ENCODE measurements at places on chromosomes 12 and 14.

DNA sequence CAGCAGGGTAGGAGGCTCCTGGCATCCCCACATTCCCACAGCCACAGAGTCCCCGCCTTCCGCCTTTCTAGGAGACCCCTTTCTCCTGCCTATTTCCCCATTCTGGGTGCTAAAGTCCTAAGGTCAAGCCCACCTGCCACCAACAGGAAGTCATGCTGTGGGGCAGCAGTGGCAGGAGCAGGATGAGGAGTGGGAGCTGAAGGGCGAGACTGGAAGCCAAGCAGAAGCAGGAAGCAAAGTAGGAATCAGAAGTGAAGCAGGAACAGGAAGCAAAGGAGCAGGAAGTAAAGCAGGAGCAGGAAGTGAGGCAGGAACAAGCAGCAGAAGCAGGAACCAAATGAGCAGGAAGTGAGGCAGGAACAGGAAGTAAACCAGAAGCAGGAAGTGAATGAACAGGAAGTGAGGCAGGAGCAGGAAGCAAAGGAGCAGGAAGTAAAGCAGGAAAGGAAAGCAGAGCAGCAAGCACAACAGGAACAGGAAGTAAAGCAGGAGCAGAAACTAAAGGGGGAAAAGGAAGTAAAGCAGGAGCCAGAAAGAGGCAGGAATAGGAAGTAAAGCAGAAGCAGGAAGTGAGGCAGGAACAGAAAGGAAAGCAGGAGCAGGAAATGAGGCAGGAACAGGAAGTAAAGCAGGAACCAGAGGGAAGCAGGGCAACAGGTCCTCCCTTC is 38.3 kb upstream of the RIMBP2 start:
- no peak for DNase-seq

DNA sequence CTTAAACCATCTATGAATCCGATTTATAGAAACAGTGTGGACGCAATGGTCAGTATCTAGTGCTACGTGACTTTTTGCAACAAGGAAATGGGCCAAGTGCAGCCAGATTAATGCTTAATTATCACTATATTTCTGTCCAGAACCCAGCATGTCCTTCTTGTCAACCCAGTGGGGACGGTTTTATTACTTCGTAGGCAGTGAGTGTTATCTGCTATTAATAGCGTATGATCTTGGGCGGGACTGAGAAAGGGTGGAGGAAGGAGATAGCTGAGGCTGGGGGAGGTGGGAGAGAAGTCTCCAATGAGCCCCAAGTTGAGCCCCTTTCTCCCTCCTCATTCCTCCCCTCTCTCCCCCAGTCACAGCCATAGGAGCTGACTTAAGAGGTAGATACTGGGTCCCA is 59.7 kb upstream of the FAM222A start:
- no peak for DNase-seq

DNA sequence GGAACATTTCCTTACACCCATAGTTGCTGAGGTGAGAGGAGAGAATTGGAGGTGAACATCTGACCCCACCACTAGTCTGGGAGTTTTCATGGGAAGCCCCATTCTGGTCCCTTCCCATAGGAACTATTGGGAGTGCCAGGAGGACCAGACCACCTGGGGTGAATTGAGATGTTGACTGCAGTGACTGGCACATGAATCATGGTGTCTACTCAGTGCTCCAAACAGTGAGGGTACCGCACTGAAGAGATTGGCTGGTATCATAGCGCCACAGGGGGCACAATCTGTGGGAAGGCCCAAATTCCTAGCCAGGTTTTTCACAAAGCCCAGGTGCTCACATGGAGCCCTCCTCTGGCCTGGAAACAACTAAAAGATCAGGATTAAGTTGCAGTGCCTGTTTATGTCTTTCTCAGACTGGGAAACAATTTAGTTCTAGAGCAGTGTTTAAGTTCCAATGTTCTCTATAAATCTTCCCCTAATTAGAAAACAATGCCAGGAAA is 3.7 kb upstream of the RNASE9 start:
- no peak for DNase-seq

DNA sequence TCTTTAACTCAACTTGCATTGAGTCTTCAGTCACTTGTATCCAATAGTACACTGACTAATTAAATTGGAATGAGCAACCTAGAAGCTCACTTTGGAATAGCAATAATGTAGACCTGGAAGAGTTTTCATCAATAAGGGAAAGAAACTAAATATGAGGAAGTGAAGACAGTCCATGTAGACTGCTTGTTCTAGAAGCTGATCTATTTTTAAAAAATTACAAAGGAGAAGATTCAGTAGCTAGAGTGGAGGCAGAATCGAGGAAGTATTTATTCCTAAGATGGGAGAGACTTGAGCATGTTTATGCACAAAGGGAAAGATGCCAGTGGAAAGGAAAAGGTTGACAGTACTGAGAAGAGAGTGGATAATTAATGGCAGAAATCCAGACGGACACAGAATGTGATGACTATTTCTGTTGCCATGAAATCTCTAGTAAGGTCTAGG is 156.3 kb upstream of the PDE3A start:
- no peak for DNase-seq

GRCh38 chr12:84329938-84330337 is 582.7 kb downstream of the SLC6A15 start:
- no peak for DNase-seq

DNA sequence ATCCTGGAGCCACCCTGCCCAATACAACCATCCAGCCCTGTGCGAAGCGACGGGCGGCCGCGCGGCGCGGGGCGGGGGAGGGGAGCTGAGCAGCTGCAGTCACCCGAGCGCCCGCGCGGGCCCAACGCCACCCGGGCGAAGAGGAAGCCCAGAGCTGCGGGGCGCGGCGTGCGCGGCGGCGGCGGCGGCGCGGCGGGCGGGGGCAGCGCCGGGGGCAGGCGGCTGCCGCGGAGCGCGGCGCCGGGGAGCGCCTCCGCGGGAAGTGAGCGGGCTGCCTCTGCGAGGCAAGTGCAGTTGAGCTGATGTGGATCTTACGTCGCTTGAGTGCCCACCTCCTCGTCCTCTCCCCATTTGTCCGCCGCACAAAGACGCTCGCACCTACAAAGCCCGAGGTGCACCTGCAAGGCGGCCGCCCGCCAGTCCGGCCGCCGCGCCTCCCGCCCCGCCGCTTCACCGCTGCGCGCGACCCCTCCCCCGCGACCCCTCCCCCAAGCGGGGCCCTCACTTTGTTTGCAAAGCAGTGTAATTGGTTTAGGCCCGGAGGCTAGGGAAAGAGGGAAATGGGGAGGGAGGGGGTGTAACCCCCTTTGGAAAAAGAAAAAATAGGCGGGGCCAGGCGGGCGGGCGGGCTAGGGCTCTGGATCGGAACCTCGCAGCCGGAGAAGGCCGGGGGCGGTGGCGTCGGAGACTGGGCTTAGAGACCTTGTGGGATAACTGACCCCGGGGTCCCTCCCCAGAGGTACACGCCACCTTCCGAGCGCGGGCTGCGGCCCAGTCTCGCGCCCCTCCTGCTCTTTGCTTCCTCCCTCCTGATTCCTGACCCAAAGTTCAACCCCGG is at the start of the genes FOXA1 and TTC6:
Gene FOXA1 (minus strand): TSS at position 279 of the 838 bp plus-strand sequence. CDS start 277 bp downstream, at position 2.
Gene TTC6 (plus strand): TSS at position 659 of the 838 bp plus-strand sequence. CDS start 26,436 bp downstream, outside the sequence.
- no peak for DNase-seq

DNA sequence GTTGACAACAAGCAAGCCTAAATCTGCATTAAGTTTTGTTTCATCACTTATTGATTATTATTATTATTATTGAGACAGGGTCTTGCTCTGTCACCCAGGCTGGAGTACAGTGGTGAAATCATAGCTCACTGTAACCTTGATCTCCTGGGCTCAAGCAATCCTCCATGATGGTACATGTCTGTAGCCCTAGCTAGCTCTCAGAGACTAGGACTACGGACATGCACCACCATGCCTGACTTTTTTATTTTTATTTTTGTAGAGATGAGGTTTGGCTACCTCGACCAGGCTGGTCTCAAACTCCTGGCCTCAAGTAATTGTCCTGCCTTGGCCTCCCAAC is 35.7 kb upstream of the STK38L start:
- no peak for DNase-seq

- DNase-seq: no peak
Measured at GRCh38 chr12:56721216-56721615, 3.9 kb downstream of the NACA start.

DNA sequence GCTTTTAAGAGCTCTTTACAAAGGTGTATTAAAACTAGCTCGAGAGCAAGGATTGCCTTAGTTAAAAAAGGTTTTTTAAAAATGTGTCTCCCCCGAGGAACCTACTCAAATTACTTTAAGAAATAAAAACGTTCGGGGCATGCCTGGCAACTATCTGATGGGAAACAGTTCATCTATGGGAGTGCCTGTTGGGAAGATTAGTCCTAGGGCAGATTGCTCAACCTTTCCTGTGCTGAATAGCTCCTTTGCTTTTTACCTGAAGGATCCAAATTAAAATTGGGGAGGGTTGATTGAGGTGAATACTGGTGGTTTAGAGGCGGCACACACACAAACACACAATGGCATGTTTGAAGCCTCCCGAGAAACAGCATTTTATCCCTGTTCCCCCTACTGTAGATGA is 541.4 kb upstream of the ATP2B1 start:
- no peak for DNase-seq

DNA sequence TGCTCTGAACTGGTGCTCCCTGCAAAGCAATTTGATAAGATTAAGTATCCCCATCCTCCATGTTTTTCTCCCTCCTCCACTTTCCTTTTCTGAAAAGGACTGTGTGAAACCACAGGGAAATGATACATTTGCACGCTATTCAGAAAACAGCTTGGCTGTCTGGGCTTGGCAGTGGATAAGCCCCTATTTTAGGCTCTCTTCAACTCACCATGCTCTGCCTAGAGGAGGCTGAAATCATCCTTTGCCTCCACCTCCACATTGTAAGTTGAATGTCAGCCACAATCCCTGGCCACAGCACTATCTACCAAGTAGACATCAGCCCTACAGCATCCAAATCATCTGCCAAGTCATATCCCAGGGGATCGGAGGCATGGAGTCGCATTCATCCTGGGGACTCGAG is 642.3 kb downstream of the RPS29 start:
- no peak for DNase-seq

DNA sequence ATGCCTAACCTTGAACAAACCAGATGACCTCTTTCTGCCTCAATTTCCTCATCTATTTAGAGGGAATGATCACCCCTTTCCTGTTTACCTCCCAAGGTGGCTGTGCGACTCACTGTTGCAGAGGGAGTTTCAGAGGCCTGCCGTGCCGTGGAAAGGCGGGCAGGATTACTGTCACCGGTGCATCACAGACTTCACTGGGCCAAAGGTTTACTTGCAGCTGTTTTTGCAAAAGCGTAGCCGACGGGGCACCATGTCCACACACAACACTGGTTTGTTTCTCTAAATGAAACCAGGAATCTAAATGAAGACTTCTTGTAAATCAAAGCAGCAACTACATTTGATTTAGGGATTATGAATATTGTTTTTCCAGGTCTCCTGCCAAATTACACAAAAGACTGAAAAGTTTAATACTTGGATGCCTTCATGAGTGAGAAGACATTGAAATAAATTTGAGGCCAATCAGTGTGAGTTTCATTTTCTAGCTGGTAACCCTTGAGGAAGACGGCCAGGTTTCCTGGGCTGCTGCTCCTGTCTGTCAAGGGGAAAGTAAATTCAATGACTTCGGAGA is 696.1 kb upstream of the TMEM132C start:
- DNase-seq: no peak

DNA sequence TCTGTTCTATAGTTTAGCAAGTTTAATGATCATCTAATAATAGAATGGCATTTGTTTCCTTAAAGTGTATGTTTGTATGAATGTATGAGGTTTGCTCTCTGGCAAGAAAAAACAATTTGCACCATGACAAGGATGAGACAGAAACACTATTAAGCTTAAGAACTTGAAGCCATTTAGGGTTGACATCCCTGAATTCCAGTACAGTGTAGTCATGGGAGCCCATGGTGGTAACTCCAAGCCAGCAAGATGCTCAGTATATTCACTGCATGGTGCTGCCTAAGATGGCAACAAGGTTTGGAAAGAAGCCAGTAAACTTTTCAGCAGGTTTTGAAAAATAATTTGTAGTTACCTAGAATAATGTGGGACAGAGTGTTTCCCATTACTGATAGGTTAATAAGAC is 158.6 kb downstream of the PRIMA1 start:
- DNase-seq: no peak

- DNase-seq: no peak
Measured at GRCh38 chr14:37089410-37089809, 83.0 kb downstream of the SLC25A21 start.

DNA sequence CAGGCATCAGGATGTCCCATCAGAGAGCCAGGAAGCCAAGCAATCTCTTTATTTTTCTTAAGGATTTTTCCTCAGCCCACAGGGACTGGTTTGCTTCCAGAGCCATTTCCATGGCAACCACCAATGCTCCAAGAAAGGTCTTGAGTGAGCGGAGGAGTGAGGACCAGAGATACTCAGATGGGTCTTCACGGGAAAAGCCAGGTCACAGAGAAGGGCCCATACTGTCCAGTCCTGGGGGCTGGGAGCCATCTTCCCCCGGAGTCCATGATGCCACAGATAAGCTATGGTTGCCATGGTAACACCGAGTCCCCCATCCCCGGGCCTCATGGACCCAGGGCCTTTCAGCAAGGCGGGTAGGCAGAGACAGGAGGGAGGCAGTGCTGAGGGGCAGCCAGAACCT is 28.6 kb downstream of the CMKLR1 start:
- no peak for DNase-seq

GRCh38 chr14:33774161-33774560 is 176.7 kb downstream of the EGLN3 start:
- no peak for DNase-seq

- no peak for DNase-seq
Measured at GRCh38 chr12:3206536-3207072, 129.4 kb downstream of the TSPAN9 start.

DNA sequence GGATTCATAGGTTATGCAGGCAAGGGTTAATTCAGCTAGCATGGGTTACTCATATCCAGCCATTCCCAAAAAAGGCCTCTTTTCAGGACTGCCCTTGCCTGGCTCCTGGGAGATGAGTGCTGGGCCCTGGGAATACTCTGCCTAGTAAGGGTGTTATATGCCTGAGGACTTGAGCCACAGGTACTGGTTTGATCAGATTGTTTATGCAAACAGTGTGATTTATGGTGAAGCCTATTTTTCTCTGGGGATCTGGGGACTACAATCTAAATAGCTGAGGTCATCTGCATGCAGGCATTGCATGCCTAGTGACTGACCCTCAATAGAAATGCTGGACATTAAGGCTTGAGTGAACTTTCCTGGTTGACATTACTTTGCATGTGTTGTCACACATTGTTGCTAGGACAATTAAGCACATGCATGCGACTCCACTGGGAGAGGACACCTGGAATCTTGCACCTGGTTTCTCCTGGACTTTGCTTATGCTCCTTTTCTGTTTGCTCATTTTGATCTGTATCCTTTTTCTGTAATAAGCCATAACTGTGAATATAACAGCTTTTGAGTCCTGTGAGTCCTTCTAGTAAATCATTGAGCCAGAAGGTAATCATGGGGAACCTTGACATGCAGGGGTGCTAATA is 73.0 kb downstream of the RAD51B start:
- DNase-seq: no peak

GRCh38 chr12:75289753-75290152 is 40.4 kb downstream of the CAPS2 start:
- DNase-seq: no peak

- no peak for DNase-seq
Measured at GRCh38 chr12:2233034-2233433, 180.2 kb downstream of the CACNA1C start.

- DNase-seq: no peak
Measured at GRCh38 chr14:37590428-37591139, 4.5 kb downstream of the FOXA1 start.

Measured in activated CD8-positive, alpha-beta memory T cell treated with anti-CD3 and anti-CD28 coated beads for 1 hour (primary cell).